Activated naive CD4-positive, alpha-beta T cell treated with anti-CD3 and anti-CD28 coated beads, Interleukin-2, amount 50 U/mL, for 72 hours (primary cell): ENCODE measurements at places on chromosomes 12 and 14. TPM values are rescaled to one million over a fixed set of nuclear protein-coding genes. Genes with fewer than 3 reads are reported as not detected.

- no peak for DNase-seq
Measured at GRCh38 chr12:127556231-127556886, 710.6 kb upstream of the TMEM132C start.

Gene PMCH
- not detected for total RNA-seq

DNA sequence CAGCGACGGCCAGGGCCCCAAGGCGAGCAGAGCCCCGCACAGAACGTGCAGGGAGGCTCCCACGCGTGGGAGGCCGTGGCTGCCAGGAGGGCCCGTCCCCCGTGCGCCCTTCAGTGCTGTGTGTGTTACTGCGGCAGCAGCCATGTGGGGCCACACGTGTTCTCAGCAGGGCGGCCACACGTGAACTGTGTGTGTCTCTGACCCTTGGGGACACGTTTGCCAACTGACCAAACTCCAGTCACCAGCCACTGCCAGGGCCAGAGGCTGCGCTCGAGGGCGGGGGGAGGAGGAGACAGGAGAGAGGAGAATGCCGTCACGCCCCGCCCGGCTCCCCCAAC, 57.7 kb downstream of the GALNT9 start:
- no peak for DNase-seq

Gene FGF23
- total RNA-seq = not detected

- no peak for DNase-seq
Measured at GRCh38 chr12:77861317-77861716, 30.6 kb downstream of the NAV3 start.

- no peak for DNase-seq
Measured at GRCh38 chr12:117818400-117818799, 150.4 kb downstream of the KSR2 start.

DNA sequence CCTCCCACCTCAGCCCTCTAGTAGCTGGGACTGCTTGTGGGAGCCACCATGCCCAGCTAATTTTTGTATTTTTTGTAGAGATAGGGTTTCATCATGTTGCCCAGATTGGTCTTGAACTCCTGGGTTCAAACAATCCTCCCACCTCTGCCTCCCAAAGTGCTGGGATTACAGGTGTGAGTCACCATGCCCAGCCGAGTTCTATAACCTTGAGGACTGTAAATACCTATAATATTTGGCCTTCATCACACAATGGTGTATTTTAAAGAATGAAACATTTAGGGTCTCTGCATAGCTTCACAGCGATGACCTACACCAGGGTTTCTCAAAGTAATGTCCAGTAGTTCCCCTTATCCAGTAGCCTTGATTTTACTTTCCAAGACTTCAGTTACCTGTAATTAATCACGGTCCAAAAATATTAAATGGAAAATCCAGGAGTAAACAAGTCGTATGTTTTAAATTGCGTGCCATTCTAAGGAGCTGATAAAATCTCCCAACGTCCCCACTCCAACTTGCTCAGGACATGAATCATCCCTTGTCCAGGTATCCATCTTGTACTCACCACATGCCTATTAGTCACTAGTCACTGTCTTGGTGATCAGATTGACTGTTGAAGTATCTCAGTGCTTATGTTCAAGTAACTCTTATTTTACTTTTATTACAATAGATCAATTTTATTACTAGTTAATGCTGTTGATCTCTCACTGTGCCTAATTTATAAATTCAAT, 368.2 kb downstream of the BTG1 start:
- DNase-seq = no peak

Gene SLC25A47
- not detected for total RNA-seq

Gene VTI1B
- total RNA-seq = 24.7 TPM

Gene TPH2
- not detected for total RNA-seq

DNA sequence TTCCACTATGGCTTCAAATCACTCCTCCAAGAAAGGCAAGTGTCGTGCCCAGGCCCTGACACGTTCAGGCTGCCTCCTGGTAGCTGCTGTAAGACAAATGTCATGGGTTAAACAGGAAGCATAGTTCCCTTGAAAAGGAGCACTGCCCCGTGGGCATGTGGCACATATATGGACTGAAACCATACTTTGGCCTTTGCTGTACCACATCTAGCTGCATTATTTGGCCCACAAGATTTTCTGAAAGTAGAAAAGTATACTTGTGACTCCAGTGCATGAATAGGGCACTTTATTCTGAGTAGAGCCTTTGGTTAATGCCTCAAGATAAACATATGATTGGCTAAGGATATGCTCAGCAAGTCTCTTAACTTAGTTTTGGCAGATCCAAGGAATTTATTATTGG, 218.7 kb upstream of the EGLN3 start:
- no peak for DNase-seq

DNA sequence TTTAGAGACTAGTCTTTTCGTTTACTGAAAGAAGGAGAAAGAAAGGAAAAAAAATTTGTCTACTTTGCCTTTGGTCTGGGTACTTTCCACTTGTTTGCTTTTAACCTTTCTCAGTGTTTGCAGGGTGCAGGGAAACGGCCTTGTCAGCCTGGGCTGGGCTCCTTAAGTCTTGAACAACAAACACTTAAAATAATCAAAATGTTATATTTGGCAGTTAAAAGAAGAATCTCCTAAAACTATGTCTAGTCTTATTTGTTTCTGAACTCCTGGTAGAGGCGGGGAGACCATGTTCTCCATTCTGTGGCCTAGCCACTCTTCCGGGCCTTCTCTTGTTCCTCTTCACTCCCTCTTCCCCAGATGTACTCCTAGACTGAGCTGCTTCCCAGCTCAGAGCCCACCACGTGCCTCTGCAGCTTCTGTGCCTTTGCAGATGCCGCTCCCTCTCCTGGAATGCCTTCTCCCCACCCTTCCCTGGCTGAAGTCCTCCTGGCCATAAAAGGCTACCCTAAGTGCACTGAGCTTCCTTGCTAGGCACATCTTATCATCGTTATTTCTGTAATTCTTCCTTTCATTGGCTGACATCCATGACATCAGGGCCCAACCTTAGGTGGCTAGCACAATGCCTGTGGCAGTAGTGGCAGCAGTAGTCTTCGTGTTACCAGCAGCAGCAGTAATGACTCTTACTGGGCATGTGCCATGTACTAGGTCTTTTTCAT, 432.9 kb downstream of the ZFP36L1 start:
- no peak for DNase-seq

DNA sequence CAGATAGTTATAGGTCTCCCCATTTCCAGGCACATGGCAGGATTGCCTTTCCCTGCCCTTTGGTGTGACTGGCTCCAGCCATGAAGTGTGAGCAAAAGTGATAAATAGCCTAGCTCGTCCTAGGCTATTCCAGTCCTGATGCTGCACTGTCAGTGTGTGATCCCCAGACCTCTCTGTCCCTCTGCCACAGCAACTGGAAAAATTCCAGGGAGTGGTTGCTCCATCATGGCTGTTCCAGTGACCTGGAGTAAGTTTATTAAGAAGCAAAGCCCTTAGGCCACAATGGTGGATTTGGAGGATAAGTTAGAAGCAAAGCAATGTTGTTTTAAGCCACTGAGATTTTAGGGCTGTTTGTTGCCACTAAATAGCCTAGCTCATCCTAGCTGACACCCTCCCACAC, 9.8 kb upstream of the KRT83 start:
- no peak for DNase-seq

GRCh38 chr14:34699873-34700621, 14.3 kb downstream of the CFL2 start:
- DNase-seq = no peak

DNA sequence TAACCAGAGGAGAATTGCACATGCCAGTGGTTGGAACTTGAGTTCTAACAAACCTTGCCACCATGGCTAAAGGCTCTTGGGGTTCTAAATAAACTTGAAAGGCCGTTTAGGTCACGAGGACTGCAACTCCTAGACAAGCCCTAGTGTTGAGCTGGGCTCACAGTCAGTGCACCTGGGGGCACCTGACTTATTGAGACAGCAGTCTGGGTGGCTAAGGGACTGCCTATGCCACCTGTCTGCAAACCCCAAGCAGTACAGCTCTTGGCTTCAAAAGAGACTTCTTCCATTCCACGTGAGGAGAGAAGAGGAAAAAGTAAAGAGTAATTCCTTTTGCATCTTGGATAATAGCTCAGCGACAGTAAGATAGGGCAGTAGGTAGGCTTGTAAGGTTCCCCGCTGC, 765.6 kb upstream of the FOXG1 start:
- DNase-seq = no peak

Gene PLD4
- total RNA-seq = 0.04 TPM

DNA sequence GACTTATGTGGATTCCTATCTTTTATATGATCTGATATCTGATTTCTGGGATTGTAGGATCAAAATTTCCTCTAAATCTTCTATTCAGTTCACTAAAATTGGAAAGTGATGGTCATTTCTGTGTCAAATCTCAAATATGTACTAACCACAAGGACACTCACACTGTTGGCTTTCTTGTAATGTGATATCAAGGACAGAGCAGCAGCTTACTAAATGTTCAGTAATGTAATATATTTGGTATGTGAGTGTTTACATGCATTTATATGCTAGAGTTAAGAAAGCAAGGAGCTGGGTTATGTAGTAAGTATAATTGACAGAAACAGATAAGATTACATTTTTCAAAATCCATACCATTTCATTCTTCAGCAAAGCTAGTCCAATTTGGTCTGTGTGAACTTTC, 16.5 kb downstream of the PUS7L start:
- no peak for DNase-seq

- DNase-seq = no peak
Measured at GRCh38 chr14:79337761-79338160, 873.5 kb downstream of the DIO2 start.

- no peak for DNase-seq
Measured at GRCh38 chr14:86505808-86506207, 975.9 kb downstream of the FLRT2 start.

Gene RFX4
- total RNA-seq = not detected

Gene GPR84
- total RNA-seq = 2.0 TPM

GRCh38 chr12:13431041-13431440, 234.5 kb downstream of the EMP1 start:
- no peak for DNase-seq

DNA sequence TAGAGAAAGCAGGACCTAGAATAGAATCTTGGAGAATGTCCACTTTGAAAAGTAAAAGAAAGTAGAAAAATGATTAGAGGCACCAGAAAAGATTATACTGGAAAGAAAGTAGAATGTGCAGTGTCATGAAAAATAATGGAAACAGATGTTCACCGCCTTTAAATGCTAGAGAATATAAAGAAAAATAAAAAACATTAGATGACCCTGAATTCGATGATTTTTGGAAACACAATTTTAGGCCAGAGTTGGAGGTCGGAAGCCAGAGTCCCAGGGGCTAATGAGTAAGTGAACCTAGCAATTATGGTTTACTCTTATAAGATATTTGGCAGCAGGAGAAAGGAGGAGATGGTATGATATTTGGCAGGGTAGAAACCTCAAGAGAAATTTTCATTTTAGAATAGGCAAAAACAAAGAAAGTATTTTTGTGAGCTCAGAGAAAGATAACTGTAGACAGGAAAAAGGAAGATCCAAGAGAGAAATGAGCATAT, 37.7 kb downstream of the GYS2 start:
- DNase-seq = no peak

DNA sequence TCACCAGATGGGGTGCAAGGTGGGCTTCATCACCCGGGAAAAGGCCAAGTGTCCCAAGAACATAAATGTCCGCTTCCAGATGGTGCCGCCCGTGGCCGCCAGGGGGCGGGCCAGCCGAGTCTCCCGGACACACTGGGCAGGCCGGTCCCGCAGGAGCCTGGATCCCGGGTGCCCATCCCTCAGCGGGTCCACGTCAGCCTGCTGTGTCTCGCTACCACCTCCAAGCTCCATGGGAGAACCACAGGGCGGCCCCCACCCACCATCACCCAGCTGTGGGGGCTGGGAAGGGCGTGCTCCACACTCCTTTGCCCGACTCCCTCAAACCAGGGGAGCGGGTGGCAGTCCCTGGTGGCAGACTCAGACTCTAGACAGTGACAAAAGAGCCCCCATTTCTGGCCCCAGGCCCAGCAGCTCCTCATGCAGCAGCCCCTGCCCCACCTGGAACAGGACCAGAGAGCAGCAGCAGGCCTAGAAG, 22.0 kb upstream of the NUDT14 start:
- peak; percentile 81 for DNase-seq

DNA sequence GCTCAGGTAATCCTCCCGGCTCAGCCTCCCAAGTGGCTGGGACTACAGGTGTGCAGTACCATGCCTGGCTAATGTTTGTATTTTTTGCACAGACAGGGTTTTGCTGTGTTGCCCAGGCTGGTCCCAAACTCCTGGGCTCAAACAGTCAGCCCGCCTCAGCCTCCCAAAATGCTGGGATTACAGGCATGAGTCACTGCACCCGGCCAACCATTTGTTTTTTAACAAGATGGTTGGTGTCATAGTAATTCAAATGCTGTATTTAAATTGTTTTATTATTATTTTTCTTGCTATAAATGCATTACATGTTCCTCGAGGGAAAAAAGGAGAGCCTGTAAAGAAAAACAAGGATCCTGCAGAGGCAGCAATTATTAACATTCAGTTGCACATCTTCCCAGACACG, 83.9 kb downstream of the EP400 start:
- no peak for DNase-seq

GRCh38 chr12:7122811-7123769, 5.6 kb downstream of the RBP5 start:
- no peak for DNase-seq

GRCh38 chr12:33111850-33112249, 215.3 kb upstream of the PKP2 start:
- no peak for DNase-seq

GRCh38 chr12:91778938-91779400, 366.7 kb downstream of the BTG1 start:
- peak; percentile 34 for DNase-seq

DNA sequence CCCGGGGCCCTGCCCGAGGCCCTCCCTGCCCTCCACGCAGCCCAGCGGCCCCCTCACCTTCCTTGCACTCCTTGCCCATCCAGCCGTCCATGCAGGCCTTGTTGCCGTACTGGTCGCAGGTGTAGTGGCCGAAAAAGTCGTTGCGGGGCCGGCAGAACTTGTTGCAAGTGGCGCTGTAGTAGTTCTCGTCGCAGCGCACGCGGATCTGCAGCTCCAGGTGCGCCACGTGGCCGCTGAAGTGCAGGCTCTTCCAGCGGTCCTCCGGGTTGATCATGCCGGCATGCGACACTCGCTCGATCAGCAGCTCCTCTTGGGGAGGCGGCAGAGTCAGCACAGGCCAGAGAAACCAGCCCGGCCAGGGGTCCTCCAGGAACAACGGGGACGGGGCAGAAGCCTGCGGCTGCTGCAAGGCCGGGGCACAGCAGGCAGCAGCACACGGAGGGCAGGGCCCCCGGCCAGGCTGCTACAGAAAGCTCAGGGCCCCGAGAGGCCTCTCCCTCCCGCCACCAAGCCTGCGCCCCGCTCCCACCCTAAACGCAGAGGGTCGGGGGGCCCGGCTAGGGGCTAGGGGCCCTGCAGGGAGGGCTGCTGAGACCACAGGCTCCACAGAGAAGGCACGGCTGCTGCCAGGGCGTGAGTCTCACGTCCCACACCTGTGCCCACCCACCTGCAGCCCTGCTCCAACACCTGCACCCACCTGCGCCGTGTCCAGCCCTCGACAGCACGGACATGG, 12.7 kb downstream of the JAG2 start:
- no peak for DNase-seq

DNA sequence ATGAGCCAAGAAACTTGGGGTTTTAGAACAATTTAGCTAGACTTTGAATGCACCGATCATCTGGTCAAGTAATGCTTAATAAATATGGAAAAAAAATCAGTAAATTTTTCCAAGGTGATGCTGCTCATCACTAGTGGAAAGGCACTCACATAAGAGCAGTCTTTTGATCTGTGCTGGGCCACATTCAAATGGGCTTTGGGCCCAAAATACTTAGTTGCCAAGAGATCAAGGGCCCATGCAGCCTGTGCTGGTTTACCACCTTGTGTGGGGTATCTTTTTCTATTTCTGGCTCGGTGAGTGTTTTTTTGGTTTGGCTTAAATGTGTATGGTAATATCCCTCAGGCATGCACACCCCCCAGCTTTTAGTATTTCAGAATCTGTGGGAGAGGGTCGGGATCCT, 943.2 kb downstream of the TMTC2 start:
- DNase-seq = no peak
